ENCODE measurements at places on chromosomes 7 and 10.

- no peak for DNase-seq
Observed at GRCh38 chr7:115135769-115136410, 214.0 kb downstream of the MDFIC start.

DNA sequence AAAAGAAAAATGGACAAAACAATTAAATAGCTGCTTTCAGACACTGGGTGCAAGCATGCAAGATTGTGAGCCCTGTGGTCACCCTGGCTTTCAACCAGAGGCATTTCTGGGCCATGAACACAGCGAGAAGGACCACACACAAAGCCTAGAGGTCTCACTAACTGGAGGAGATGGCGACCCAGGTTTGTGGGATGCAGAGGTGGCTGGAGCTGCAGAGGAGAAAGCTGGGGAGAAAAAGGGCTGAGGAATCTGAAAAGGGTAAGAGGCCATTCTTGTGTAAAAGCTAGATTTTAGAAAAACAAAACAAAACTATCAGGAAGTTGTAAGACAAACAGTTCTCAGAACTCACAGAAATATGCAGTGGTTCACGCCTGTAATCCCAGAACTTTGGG, 30.1 kb upstream of the PTPRN2 start:
- no peak for DNase-seq

DNA sequence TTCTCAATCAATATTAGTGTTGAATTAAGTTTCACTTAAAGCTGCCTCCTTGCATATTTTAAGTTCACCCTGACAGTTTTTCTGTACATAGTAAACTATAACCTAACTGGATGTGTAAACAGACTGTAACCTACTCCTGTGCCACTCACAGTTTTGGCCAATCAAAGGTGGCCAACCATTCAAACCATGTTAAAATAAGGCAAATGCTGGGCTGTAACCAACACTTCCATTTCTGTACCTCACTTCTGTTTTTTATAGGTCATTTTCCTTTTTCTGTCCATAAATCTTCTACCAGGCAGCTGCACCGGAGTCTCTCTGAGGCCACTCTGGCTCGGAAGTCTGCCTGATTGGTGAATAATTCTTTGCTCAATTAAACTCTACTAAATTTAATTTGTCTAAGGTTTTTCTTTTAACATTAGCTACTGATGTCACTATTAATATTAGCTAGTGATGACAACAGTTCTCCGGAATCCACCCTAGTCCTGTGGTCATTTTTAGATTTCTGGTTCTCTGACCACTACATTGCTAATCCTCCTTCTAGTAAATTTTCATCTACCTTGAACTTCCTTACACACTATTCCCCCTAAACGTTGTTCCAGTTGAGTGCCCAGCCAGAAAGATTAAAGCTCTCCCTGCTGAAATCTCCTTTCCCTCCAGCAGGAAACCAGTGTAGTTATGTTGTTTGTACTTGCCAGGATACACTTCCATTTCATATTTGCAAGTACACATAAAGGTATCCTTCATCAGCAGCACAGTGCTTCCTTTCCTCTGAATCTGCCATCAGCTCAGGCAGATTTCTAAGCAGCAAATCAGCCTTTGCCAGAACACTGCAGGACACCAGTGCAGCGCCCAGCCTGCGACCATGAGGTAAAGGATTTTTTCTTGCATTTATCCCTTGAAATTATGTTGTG, 18.6 kb upstream of the IFIT2 start:
- DNase-seq: no peak

DNA sequence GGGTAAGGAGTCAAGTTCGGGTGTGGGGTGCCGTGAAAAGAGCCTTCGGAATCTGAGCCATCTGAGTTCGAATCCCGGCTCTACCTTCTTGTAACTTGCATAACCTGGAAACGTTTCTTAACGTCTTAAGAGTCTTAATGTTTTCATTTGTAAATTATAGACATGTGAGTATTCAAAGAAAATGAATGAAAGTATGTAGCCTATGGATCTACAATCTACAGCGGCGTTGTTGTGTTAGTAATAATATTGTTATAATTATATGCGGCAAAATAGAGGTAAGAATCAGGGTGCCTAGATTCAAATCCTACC, 559 bp downstream of the VTI1A start:
- no peak for DNase-seq

DNA sequence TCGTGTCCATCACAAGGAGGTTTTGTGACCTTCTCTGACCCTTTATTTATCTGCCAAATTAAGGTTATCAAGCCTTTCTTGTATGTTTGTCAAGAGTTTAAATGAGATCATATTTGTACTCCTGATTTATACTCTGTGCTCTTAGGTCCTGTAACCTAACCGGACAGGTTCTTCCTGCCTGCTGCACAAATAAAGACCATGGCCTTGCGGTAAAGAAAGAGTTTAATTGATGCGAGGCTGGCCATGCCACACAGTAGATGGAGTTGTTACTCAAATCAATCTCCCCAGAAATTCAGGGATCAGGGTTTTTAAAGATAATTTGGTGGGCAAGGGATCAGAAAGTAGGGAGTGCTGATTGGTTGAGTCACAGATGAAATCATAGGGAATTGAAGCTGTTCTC, 79.5 kb upstream of the LRGUK start:
- no peak for DNase-seq

- no peak for DNase-seq
Observed at GRCh38 chr10:124262234-124262865, 156.4 kb downstream of the OAT start.

DNA sequence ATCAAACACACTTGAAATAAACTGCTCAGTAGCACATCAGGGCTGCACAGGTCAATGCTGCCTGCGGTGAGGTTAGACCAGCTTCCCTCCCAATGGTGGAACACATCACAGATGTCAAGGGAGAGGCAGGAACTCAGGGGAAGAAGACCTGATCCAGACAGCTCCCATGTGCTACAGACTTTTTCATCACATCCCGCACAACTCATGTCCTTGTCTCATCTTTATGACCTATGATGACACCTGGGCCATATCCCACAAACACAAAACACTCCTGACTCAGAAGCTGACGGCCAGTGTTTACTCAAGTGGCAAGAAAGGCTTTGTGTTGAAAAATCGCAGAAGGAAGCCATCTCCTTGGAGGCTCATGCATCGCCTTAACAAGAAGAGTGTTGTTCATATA, 91.6 kb downstream of the HTR5A start:
- no peak for DNase-seq

DNA sequence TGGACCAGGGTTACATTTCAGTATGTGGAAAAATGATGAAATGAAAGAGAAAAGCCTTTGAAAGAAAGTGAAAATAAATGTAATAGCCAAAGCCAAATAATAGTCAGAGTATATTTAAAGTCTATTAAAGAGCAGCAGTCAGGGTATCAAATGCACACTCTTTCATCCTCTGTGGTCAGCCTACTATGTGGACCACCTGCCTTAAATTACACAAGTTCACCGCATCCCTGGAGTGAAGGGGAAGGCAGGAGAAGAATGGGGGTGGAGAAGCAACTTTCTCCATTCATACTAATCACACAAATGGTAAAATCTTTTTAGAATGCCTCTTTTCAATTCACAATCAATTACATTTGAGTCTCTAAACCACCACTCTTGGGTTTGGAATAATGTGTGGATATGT, 16.0 kb downstream of the TWIST1 start:
- DNase-seq: no peak

GRCh38 chr7:142997456-142997989, 29.4 kb downstream of the OR9A2 start:
- DNase-seq: no peak

GRCh38 chr10:76341740-76342139, 910.3 kb downstream of the LRMDA start:
- DNase-seq: no peak

- no peak for DNase-seq
Observed at GRCh38 chr7:50317221-50317678, 12.7 kb downstream of the IKZF1 start.

DNA sequence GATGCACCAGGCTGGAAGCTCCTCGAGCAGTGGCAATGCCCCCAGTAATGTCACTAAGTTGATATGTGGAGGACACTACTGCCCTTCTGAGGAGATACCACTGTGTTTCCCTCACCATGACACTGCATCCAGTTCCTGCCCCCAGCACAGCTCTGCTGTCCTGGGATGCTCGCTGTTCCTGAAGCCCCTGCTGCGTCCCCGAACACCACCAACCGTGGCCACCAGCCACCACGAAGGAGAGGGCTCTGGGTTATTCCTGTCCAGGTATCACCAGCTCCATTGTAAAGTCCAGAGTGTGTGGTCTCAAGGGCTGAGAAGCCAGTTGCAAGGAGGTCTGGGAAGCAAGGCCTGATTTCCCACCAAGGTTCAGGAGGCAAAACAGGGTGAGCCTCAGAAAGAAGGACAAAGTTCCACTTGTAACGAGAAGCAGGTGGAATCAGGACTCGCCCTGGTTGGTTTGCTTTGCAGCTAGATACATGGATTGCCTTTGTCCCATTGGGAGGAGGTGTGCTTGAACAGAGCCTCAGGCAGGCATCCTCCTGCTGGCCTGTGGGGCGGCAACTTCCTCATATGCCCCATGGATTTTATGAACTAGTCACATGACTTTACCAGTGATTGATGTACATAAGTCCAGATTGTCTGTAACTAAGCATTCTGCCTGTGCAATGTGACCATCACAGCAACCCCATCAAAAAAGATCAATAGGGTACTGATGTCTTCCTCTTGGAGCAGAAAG, 427.0 kb upstream of the VSTM2A start:
- no peak for DNase-seq

GRCh38 chr7:9242636-9243035, 809.2 kb downstream of the NXPH1 start:
- no peak for DNase-seq

DNA sequence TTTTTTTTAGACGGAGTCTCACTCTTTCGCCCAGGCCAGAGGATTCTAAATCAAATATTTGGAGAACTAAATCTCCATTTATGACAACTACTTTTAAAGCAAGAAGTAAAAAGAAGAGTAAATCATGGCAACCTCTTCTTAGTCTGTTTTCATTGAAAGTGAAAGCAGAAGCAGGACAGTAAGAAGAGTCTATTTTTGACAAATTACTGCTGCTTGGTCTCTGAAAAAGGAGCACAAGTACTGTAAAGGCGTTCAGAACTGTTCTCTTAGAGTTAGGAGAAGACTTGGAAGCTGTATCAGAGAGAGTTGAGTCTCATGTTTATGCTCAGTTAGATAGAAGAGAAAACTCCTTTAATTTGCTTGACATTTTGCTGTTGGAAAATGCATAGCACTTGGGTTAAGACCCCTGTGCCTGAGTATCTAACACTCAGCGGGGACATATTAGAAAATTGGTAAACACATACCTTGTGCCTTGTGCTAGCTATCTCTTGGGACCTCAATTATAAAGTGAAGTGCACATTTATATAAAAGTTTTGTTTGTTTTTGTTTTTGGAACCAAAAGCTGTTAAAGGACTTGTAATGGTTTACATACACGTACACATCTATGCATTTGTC, 433.0 kb downstream of the ANKRD7 start:
- DNase-seq: no peak

DNA sequence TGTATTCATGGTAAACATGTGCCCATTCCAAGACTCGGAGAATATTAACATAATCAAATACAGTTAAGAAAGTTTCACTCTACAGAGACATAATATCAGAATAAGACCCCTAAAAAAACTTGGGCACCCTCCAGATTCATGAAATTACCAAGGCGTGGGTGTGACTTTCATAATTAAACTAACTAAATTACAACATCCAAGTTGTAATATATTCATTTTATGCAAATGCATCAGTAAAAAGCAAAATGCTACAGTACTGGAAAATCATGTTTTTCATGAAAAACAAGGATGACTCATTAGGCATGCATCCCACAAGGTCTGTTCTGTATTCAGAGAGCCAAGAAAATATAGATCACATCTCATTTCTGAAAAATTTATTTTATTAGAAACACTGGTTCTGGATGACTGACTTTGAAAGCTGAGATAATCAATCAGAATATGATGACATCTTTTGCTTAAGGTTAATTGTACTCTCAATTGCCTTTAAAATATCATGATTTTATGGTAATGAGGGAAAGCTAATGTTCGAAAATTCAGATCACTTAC, 248.8 kb upstream of the SMIM30 start:
- DNase-seq: no peak

GRCh38 chr7:15407910-15408309, 153.9 kb downstream of the AGMO start:
- DNase-seq: no peak

- no peak for DNase-seq
Observed at GRCh38 chr7:73967832-73968290, 60.1 kb upstream of the ELN start.

DNA sequence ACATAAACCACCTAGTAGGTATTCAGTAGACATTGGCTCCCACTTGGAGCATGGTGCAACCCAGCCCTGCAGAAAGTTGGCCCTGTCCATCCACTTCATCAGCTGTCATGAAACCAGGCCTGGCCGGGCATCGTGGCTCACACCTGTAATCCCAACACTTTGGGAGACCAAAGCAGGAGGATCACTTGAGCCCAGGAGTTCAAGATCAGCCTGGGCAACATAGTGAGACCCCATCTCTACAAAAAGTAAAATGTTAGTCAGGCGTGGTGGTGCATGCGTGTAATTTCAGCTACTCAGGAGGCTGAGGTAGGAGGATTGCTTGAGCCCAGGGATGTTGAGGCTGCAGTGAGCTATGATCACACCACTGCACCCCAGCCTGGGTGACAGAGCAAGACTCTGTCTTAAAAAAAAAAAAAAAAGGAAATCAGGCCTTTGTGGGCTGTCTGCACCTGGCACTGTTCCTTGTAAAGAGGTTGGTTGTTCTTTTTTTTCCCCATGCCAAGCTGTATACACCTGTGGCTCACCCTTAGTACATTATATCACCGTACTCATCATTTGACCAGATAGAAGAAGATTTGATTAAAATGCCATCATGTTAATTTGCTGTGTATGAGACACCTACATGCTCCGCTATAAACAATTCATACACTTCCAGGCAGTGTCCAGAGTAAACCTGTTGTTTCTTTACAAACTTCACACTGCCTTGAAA, 45.4 kb upstream of the GRID1 start:
- DNase-seq: no peak

DNA sequence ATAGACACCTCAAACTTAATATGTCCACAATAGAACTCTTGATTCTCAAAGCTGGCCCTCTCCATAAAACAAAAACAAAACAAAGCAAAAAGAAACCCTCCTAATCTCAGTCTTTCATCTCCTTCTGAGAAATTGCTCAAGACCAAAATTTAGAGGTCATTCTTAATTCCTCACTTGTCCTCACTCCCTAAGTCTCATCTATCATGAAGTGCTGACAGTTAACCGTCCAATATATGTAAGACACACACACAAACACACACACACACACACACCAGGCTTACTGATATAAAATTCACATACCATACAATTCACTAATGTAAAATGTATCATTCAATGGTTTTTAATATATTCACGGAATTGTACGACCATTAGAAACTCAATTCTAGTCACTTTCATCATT, 17.0 kb upstream of the SVIL start:
- no peak for DNase-seq

DNA sequence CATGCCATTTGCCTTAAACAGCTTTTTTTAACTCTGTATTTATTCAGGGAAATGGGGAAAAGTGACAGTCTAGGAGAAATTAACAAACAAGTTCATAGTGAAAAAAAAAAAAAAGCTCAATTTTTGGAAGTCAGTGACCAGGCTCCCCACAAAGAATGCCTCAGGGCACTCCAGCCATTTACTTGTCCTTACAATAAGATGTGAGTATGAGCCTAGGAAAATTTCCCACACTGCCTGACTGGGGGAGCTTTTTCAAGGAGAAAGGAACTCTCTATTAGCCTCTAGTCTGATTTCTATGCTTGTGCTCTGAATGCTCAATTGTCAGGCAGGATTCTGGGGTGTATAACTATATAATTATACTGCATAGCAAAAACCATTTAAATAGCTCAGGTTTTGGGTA, 74.9 kb upstream of the NRBF2 start:
- no peak for DNase-seq

- no peak for DNase-seq
Observed at GRCh38 chr7:117157241-117158209, 165.3 kb downstream of the WNT2 start.

- no peak for DNase-seq
Observed at GRCh38 chr7:23529262-23529859, 2.4 kb downstream of the TRA2A start.
